GM12878 (cell line): ENCODE measurements at places on chromosomes 3 and 15. TPM values are rescaled to one million over a fixed set of nuclear protein-coding genes. Genes with fewer than 3 reads are reported as not detected.

The B3GALNT1 gene
- not detected in 2 replicates for total RNA-seq

The TMIE gene
- total RNA-seq: not detected in 2 replicates

The SLC51B gene
- not detected in 2 replicates for total RNA-seq

The WDR72 gene
- 0.03 TPM in 1 of 2 replicates, not detected in the other for total RNA-seq

The MESP2 gene
- not detected in 2 replicates for total RNA-seq

The ANKRD63 gene
- total RNA-seq: not detected in 2 replicates

The NR1I2 gene
- total RNA-seq: 0.90 and 0.96 TPM in 2 replicates

The CPNE9 gene
- total RNA-seq: not detected in 2 replicates

The CCDC54 gene
- not detected in 2 replicates for total RNA-seq

The GUCA1C gene
- total RNA-seq: not detected in 2 replicates

The GP9 gene
- total RNA-seq: not detected in 2 replicates

- no peak overlapping the region for H3K27ac ChIP-seq
- no peaks in the 10 kb centered on the region for H3K27me3 ChIP-seq
- H3K36me3 ChIP-seq: no peaks in the 10 kb centered on the region
- no peak for DNase-seq
- no peak overlapping the region for H3K4me3 ChIP-seq
- peaks cover 22% of the 10 kb centered on the region for H3K4me1 ChIP-seq
Observed at GRCh38 chr15:77510066-77511057, 89.7 kb downstream of the HMG20A start.

DNA sequence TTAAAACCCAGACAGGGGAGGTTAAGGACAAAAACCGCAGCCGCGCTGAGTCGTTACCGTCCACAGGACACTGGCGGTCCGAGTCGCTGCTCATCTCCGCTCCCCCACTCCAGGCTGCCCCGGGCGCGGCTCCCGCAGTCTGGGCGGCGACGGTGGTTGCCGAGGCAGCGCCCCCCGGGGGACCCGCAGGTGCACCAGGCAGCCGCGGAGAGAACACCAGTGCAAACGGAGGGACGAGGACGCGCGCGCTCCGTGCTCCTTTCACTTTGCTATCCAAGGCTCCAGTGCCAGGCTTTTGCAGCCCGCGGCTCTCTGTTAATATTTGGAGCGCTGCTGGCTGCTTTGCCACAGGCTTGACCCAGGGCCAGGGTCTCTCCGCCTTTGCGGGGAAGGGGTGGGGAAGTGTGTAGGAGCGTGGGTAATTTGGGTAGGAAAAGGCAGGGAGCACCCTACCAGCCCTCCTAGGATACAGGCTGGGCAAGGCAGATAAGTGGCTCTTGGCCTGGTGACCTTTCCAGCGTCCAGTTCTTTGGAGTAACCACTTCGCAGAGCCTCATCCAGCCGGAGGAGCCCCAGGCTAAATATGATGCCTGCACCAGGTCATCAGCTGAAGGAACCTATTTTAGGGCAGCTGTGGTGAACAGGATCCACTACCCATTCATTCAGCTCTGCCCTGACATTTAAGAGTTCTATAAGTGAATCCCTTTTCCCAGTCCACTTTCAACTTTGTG is at the start of gene GADL1:
GADL1 (minus strand) TSS at position 141 of the 731 bp plus-strand sequence; CDS start at position 94, 47 bp downstream.
- no peak within 1 kb of the TSS for H3K4me3 ChIP-seq
- peaks cover 9% of the 10 kb centered on the region for H3K27me3 ChIP-seq
- H3K36me3 ChIP-seq: no peaks in the 10 kb centered on the region
- DNase-seq: no peak
- H3K27ac ChIP-seq: no peak within 1 kb of the TSS

- no peak for DNase-seq
- H3K27me3 ChIP-seq: no peaks in the 10 kb centered on the region
- no peak overlapping the region for H3K27ac ChIP-seq
- H3K36me3 ChIP-seq: no peaks in the 10 kb centered on the region
- no peaks in the 10 kb centered on the region for H3K4me1 ChIP-seq
- H3K4me3 ChIP-seq: no peak overlapping the region
Observed at GRCh38 chr3:137108699-137109440, 151.1 kb downstream of the IL20RB start.

- no peak overlapping the region for H3K4me3 ChIP-seq
- peaks cover 9% of the 10 kb centered on the region; the same call in 1 of the 2 replicates for H3K36me3 ChIP-seq
- no peaks in the 10 kb centered on the region for H3K27me3 ChIP-seq
- DNase-seq: no peak
- H3K27ac ChIP-seq: no peak overlapping the region
Observed at GRCh38 chr3:149163066-149163465, 33.6 kb downstream of the HPS3 start.

DNA sequence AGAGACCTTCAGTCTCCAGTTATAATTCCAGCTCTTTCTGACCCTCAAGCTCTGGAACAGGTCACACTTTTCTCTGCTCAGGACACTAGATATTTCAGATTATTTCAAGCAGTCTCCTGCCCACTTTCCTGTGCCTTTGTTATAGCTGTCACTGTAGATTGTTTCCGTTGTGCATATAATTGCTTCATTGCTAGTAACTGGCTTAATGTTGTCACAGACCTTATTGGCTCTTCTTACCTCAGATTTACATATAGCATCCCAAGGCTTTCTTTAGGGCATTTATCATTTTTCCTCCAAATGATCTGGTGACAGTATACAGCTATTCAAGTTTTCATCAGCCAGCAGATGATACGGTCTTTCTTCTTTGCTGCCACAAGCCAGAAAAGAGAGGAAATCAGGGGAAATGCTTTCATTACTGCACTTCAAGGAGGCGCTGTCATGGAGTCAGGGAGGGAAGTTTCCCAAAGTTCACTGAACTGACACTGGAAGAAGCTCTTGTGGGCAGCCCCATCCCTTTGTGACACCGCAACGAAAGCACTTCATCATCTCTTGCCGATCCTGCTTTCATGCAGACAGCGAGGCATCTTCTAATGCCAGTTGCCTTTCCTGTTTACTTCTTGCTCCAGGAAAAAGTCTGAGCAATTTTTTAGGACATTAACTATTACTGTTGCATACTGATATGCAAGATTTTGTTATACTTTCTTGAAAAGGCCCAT is 181.9 kb downstream of the CDIN1 start:
- H3K27ac ChIP-seq: no peak overlapping the region
- no peak for DNase-seq
- H3K4me3 ChIP-seq: no peak overlapping the region
- no peaks in the 10 kb centered on the region for H3K36me3 ChIP-seq
- no peaks in the 10 kb centered on the region for H3K4me1 ChIP-seq
- no peaks in the 10 kb centered on the region for H3K27me3 ChIP-seq

DNA sequence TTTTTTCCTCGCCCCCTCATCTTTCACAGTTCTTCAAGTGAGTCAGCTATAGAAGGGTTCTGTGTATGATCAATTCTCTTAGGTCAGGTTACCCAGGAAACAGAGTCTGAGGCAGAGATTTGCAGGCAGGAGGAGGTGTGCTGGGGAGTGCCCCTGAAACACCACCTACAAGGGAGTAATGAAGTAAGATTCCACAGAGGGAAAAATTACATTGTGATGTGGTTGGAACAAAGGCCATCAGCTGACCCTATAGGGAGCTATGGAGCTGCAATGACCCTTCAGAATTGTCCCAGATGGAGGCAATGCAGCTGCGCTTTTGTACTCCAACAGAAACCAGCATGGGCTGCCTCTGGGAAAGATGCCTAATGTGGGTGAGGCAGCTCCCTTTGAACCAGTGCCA is 142.2 kb upstream of the CNTN3 start:
- H3K27ac ChIP-seq: no peak overlapping the region
- DNase-seq: no peak
- no peak overlapping the region for H3K4me3 ChIP-seq
- no peaks in the 10 kb centered on the region for H3K36me3 ChIP-seq

- H3K27me3 ChIP-seq: no peaks in the 10 kb centered on the region
- no peak for DNase-seq
- no peak overlapping the region for H3K27ac ChIP-seq
- H3K4me3 ChIP-seq: no peak overlapping the region
- H3K4me1 ChIP-seq: peaks cover 39% of the 10 kb centered on the region
Observed at GRCh38 chr3:143160437-143160836, 40.9 kb downstream of the CHST2 start.

GRCh38 chr15:70169147-70169546 is 71.4 kb upstream of the TLE3 start:
- DNase-seq: no peak
- no peak overlapping the region for H3K27ac ChIP-seq
- no peaks in the 10 kb centered on the region for H3K27me3 ChIP-seq
- no peaks in the 10 kb centered on the region for H3K36me3 ChIP-seq
- no peaks in the 10 kb centered on the region for H3K4me1 ChIP-seq

DNA sequence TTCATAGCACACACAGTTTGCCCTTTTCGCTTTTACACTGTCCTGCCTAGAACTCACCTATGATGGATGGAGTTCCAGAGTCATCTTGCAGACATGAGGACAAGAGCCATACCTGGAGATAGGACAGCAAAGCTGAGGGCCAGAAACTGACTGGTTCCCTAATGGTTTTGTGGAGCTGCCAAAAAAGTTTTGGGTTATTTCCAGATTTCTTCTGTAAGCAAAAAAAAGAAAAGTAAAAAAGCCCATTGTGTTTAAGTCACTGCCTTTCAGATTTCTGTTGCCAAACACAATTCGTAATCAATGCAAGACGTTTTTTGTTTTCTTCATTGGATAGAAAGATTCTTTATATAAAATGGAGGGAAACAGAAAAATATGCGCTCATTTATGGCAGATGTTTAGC is 42.4 kb upstream of the KY start:
- H3K36me3 ChIP-seq: no peaks in the 10 kb centered on the region
- H3K27ac ChIP-seq: no peak overlapping the region
- no peak overlapping the region for H3K4me3 ChIP-seq

- H3K27me3 ChIP-seq: peaks cover 4% of the 10 kb centered on the region; the same call in 1 of the 2 replicates
- H3K4me1 ChIP-seq: no peaks in the 10 kb centered on the region
- no peak for DNase-seq
- H3K27ac ChIP-seq: no peak overlapping the region
- H3K4me3 ChIP-seq: no peak overlapping the region
- H3K36me3 ChIP-seq: no peaks in the 10 kb centered on the region
Observed at GRCh38 chr3:130569461-130570365, 52.7 kb downstream of the COL6A6 start.

- H3K27me3 ChIP-seq: peaks cover 2% of the 10 kb centered on the region; the same call in 1 of the 2 replicates
- H3K4me3 ChIP-seq: no peak overlapping the region
- no peak for DNase-seq
- no peaks in the 10 kb centered on the region for H3K36me3 ChIP-seq
- H3K27ac ChIP-seq: no peak overlapping the region
- no peaks in the 10 kb centered on the region for H3K4me1 ChIP-seq
Observed at GRCh38 chr15:88401996-88402656, 65.1 kb downstream of the MRPL46 start.

DNA sequence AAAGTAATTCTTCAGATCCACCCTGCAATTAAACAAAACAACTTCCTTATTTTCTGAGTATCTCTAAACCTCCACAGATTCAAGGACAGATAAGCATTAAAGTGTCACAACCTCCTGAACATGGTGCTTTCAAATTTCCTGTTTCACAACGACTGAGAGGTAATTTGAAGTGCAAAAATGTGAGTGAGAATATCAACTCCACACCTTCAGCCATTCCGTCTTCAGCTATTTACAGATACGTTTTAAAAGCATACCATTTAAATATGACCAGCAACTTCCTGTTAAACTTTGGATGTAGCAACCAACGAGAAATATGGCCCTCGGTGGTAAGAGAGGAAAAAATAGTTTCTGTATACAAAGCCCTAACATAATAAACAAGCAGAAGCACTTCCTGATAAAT is 32.1 kb upstream of the PCSK6 start:
- H3K4me1 ChIP-seq: no peaks in the 10 kb centered on the region
- H3K36me3 ChIP-seq: no peaks in the 10 kb centered on the region
- H3K4me3 ChIP-seq: no peak overlapping the region
- H3K27me3 ChIP-seq: no peaks in the 10 kb centered on the region

- no peak overlapping the region for H3K4me3 ChIP-seq
- DNase-seq: no peak
- H3K36me3 ChIP-seq: no peaks in the 10 kb centered on the region
- H3K27ac ChIP-seq: no peak overlapping the region
Observed at GRCh38 chr3:140189976-140190375, 255.0 kb downstream of the CLSTN2 start.

GRCh38 chr3:135226057-135226456 is 431.0 kb downstream of the EPHB1 start:
- no peak overlapping the region for H3K4me3 ChIP-seq
- H3K4me1 ChIP-seq: peaks cover 22% of the 10 kb centered on the region
- peak overlapping the region; percentile 68 for H3K27ac ChIP-seq
- DNase-seq: peak; percentile 46
- H3K27me3 ChIP-seq: no peaks in the 10 kb centered on the region

- H3K27me3 ChIP-seq: no peaks in the 10 kb centered on the region
- H3K27ac ChIP-seq: no peak overlapping the region
- no peak overlapping the region for H3K4me3 ChIP-seq
- no peaks in the 10 kb centered on the region for H3K36me3 ChIP-seq
- peaks cover 8% of the 10 kb centered on the region; the same call in 1 of the 2 replicates for H3K4me1 ChIP-seq
- DNase-seq: no peak
Observed at GRCh38 chr3:39205919-39206516, 13.6 kb upstream of the XIRP1 start.

DNA sequence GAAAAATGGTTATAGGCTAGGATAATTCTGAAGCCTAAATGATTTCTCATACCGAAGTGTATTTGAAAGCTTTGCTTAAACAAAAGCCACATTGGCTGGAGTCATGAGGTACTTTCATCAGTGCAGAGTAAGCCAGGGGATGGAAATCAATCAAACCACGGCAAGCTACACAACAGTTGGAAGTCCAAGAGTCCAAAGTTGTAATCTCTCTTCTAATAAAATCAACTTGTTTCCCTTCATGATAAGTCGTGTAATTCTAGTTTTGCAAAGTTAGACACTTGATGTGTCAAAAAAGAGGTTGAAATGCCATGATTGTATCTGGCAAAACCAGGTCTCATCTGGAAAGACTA is 250.5 kb upstream of the VEPH1 start:
- no peak overlapping the region for H3K4me3 ChIP-seq
- DNase-seq: no peak
- no peaks in the 10 kb centered on the region for H3K36me3 ChIP-seq
- no peaks in the 10 kb centered on the region for H3K27me3 ChIP-seq

DNA sequence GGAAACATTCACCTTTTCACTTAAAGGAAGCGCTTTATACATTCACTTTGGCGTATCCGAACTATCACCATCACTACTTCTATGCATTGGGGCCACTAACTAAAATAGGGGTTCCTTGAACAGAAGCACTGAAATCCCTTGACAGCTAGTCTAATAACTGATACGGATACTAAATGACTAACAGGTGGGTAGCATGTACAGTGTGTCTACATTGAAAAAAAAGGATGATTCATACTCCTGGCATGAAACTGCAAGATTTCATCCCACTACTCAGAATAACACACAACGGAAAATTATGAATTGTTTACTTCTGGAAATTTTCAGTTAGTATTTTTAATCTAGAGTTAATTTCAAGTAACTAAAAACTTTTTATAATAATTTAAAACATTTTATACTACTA is 96.7 kb downstream of the SMARCC1 start:
- H3K4me1 ChIP-seq: no peaks in the 10 kb centered on the region
- peaks cover 19% of the 10 kb centered on the region for H3K36me3 ChIP-seq
- no peaks in the 10 kb centered on the region for H3K27me3 ChIP-seq
- DNase-seq: no peak
- H3K4me3 ChIP-seq: no peak overlapping the region

- no peaks in the 10 kb centered on the region for H3K27me3 ChIP-seq
- H3K4me3 ChIP-seq: peak overlapping the region; percentile 38; the same call in 1 of the 2 replicates
- no peak for DNase-seq
Observed at GRCh38 chr15:42499858-42500609, 4.6 kb downstream of the SNAP23 start.
